ENCODE measurements at places on chromosomes 2 and 18. TPM values are rescaled to one million over a fixed set of nuclear protein-coding genes. Genes with fewer than 3 reads are reported as not detected.

DNA sequence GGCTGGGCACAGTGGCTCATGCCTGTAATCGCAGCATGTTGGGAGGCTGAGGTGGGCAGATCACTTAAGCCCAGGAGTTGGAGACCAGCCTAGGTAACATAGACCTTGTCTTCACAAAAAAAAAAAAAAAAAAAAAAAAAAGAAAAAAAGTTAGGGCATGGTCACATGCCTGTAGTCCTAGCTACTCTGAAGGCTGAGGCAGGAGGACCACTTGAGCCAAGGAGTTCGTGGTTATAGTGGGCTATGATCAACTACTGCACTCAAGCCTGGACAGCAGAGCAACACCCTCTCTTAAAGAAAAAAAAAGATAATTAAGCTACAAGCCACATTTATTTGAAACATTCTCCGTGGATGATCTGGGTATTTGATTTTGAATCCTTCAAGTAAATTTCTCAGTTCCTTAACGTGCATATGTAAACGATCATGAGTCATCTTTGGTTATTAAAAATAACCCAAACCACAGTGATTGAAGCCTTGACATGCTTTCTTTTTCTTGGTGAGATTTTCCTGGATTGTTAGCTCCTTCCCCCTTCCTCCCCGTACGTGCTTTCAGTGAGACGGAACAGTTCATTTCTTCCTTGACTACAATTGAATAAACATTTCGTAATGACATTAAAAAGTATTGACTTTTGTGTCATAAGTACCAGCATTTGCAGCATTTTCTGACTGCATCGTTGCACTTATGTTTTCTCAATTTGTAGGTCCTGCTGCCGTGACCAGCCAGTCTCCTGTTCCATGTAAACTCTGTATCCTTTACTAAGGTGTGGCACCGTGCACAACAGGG, 20.3 kb downstream of the RMC1 start:
- H3K4me1 ChIP-seq: peaks cover 9% of the 10 kb centered on the region
- no peak overlapping the region for H3K27ac ChIP-seq
- no peak for DNase-seq
- H3K27me3 ChIP-seq: no peaks in the 10 kb centered on the region

DNA sequence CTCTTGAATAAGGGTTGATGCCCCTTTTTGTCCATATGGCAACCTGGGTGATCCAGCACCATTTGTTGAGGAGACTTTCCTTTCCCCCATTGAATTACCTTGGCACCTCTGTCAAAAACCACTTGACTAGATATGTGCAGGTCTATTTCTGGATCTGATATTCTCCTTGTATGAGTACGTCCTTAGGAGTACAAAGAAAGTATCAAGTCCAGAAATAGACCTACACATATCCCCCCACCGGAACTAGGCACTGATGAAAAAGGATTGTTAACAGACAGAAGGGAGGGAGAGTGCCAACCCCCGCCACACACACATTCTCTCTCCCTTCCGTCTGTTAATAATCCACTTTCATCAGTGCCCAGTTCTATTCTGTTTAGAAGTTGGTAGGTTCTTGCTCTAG, 225.0 kb downstream of the TMEM163 start:
- H3K27ac ChIP-seq: no peak overlapping the region
- no peaks in the 10 kb centered on the region for H3K4me1 ChIP-seq
- DNase-seq: no peak
- no peak overlapping the region for H3K4me3 ChIP-seq
- H3K27me3 ChIP-seq: peaks cover 35% of the 10 kb centered on the region

DNA sequence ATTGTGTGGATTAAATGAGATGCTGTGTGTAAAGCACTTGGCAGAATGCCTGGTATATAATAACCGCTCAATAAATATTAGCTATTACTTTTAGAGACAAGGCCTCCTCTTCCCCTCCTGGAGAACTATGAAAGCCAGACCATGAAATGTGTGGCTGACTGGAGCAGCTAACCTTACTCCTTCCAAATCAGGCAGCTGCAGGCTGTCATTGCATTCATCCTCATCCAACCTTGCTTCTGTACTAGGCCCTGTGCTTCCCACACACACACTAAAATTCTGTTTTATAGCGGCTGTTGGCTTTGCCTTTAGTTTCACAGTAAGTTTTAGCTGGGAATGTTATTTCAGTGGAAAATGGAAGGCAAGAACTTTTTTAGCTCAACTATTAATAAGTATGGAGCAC, 10.2 kb upstream of the SP9 start:
- H3K4me3 ChIP-seq: no peak overlapping the region
- peaks cover 22% of the 10 kb centered on the region for H3K4me1 ChIP-seq
- no peaks in the 10 kb centered on the region for H3K36me3 ChIP-seq
- H3K27me3 ChIP-seq: peaks cover 88% of the 10 kb centered on the region

GRCh38 chr2:172860336-172860707, 124.7 kb downstream of the RAPGEF4 start:
- no peak overlapping the region for H3K27ac ChIP-seq
- no peaks in the 10 kb centered on the region for H3K36me3 ChIP-seq
- H3K4me1 ChIP-seq: no peaks in the 10 kb centered on the region

LRRC30 gene
- not detected for total RNA-seq

DNA sequence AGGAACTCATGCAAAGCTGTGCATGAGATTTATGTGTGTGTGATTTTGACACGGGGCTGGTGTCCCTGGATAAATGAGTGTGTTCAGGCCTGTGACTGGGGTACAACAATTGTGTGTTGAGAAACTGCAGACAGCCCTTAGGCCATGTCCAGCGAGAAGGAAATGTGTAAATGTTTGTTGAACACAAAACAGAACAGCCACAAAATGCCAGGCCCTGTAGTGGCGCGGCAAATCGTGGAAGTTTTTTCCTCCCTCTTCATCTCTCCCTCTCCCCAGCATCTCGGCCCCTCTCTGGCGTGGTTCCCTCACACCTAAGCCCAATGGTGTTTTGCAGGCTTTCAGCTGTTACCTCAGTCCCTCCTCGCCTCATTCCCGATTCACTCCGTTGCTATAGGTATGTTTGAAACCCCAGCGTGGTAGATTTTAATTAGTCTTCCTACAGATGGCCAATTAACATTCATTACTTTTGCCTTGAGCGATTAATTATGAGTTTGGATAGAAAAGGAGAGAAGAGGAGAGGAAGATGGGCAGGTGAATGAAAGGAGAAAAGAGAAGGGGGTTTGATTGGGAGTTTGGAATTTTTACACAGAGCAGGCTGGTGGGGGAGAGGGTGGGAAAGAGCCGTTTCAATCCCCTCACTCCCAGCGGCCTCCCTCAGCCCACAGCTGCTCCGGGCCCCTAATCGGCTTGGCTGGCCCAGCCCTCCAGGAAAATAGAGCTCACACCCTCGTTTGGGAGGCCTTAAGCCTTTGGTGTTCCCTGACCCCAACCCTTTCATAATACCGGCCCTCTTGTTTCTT, 10.8 kb downstream of the SPR start:
- no peak for DNase-seq
- no peaks in the 10 kb centered on the region for H3K36me3 ChIP-seq
- peaks cover 55% of the 10 kb centered on the region for H3K27me3 ChIP-seq
- H3K4me3 ChIP-seq: no peak overlapping the region
- peaks cover 4% of the 10 kb centered on the region for H3K4me1 ChIP-seq

AGAP1 gene
- 1.8 TPM for total RNA-seq

DNA sequence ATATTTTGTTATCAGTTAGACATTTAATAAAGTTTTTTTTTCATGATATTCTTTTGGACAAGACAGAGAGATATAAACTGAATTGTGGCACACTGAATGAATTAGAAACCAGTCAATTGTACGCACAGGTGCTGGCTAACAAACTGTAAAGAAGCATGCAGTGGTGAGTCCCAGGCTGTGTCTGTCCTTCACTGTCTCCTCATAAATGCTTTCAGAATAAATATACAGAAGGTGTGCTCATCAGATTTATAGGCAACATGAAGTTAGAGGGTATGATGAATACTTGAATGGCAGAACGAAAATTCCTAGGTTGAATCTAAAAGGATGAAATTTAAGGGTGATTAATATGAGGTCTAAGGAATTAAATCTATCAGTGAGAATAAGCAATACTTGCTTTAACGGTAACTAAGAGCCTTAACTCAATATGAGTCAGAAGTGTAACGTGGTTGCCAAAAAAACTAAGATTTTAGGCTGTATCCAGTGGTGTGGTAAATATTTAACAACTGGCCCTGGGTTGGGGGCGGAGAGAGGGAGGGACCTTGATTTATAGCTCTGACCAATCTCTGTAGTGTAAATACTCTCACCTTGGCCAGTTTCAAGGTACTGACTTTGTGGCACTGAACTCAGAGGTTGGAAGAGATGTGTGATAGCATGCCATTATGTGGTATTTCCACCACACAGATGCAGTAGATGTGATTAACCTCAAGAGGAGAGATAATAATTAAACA, 41.9 kb upstream of the AAK1 start:
- H3K4me1 ChIP-seq: peaks cover 59% of the 10 kb centered on the region
- H3K4me3 ChIP-seq: no peak overlapping the region
- H3K27me3 ChIP-seq: no peaks in the 10 kb centered on the region
- peak; percentile 72 for DNase-seq

DNA sequence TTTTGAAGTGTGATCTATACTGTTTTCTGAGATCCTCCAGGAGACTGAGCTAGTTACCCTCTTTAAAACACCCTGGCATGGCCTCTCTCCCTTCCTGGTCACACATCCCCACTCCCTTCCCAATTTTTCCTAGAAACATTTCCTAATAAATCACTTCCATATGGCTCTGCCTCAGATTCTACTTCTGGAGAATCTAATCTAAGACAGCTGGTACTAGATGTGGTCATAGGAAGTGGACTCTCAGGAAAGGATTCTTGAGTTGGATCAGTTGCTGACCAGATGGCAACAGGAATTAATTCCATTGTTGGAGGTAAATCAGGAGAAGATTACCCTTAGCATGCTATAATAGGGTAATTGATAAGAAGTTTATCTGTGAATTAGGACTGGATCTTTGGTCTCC, 310.5 kb downstream of the SATB2 start:
- DNase-seq: no peak
- no peak overlapping the region for H3K27ac ChIP-seq
- no peaks in the 10 kb centered on the region for H3K4me1 ChIP-seq
- no peaks in the 10 kb centered on the region for H3K27me3 ChIP-seq

GPR45 gene
- not detected for total RNA-seq

DNA sequence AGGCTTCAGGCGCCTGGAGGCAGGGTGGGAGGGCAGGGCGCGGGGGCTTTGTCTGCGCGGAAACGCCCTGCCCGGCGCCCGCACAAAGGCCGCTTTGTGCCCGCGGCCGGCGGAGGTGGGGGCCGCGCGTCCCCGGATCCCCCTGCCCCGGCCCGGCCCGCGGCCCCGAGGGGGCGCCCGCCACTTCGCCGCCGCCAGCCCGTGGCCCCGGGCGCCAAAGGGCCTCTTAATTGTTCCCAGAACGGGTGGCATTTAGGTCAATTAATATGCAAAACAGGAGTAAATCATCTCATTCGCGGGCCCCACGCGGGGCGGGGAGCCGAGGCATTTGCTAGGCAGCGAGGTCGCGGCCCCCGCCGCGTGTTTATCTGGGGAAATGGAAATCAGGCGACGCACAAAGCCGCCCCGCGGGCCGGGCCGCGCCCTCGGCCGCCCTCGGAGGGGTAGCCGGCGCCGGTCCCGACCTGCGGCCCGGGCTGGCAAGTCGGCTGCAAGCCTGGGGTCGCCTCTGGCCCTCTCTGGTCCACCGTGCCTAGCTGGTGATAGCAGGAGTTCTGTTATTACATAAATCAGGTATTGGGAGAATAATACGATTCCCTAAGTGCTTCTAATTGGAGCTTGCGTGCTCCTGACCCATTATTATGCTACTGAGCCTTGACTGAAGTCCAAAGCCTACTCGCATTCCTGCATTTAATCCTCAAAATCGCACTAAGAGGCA, 148.2 kb upstream of the GLI2 start:
- H3K4me3 ChIP-seq: no peak overlapping the region
- peaks cover 40% of the 10 kb centered on the region for H3K27me3 ChIP-seq
- H3K27ac ChIP-seq: no peak overlapping the region
- no peaks in the 10 kb centered on the region for H3K36me3 ChIP-seq
- no peak for DNase-seq

- H3K27me3 ChIP-seq: peaks cover 10% of the 10 kb centered on the region
- no peaks in the 10 kb centered on the region for H3K36me3 ChIP-seq
- H3K4me1 ChIP-seq: peaks cover 7% of the 10 kb centered on the region
- DNase-seq: no peak
- H3K4me3 ChIP-seq: no peak overlapping the region
Observed at GRCh38 chr2:42369532-42370229, 8.7 kb upstream of the COX7A2L start.

DNA sequence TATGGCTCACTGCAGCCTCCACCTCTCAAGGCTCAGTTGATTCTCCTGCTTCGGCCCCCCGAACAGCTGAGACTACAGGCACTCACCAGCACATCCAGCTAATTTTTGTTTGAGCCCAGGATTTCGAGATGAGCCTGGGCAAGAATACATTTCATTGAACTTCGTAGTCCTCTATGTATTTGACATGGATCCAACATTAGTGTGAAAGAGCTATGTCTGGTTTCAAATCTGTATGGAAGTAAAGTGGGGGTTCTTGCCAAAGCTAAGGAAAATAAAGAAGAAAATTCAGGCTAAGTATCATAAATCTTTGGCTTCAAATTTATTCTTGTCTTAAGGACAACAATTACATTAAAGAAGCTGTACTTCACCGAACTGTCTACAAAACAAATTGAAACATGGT, 1291.7 kb upstream of the CRIM1 start:
- no peaks in the 10 kb centered on the region for H3K27me3 ChIP-seq
- H3K27ac ChIP-seq: no peak overlapping the region

- H3K4me1 ChIP-seq: peaks cover 15% of the 10 kb centered on the region
- no peak for DNase-seq
- no peak overlapping the region for H3K4me3 ChIP-seq
- no peaks in the 10 kb centered on the region for H3K36me3 ChIP-seq
Observed at GRCh38 chr2:208130712-208131110, 1.1 kb upstream of the CRYGC start.

GRCh38 chr18:8933714-8934284, 168.7 kb upstream of the NDUFV2 start:
- no peaks in the 10 kb centered on the region for H3K36me3 ChIP-seq
- H3K27ac ChIP-seq: no peak overlapping the region
- H3K27me3 ChIP-seq: no peaks in the 10 kb centered on the region
- no peak for DNase-seq

DNA sequence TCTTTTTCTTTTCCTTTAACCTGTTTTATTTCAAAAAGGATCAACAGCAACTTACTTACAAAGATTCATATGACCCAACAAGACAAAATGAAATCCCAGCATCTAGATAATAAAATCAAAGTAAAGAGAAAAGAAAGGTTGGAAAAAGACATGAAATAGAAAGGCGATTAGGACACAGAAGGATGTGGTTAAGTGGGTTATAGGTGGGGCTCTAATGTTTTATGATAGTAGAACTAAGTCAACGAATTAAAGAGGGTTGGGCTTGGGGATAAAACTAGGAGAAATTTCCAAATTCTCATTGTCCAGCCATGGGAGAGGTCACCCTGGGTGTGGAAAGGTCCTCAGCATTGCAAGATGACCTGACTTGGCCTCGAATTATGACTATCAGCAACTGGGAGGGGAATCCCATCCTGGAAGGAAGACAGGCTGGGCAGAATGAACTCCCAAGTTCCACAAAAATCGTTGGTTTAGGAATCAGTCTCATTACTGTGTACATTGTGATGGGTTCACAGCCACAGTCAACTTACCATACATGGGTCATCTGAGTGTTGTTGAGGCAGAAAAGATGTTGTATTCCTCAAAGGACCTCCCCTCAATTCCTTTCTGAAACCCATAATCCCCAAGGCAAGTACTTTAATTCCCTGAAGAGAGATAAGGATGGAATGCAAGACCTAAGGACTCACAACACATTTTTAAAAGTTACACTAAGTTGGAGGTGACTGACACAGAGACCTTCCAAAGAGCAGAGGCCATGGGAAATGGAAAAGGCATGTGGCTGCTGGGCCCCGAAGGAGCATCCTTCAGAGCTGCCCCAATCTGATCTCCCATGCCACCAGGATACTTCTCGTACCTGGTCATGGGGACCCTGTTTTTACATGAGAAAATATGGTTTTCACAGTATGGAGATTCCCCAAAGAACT, 167.6 kb downstream of the UXS1 start:
- no peak overlapping the region for H3K27ac ChIP-seq
- H3K36me3 ChIP-seq: no peaks in the 10 kb centered on the region
- peaks cover 16% of the 10 kb centered on the region for H3K4me1 ChIP-seq

Data from activated CD8-positive, alpha-beta memory T cell treated with anti-CD3 and anti-CD28 coated beads, Interleukin-2, amount 10 ng/mL, durations not matched to agents 7 days and 5 days (primary cell).